HepG2 (cell line): ENCODE measurements at places on chromosomes 7 and 10. TPM values are rescaled to one million over a fixed set of nuclear protein-coding genes. Genes with fewer than 3 reads are reported as not detected.

GRCh38 chr10:116274064-116274904 lies 1.3 kb upstream of the GFRA1 start:
- peaks cover 34% of the 10 kb centered on the region for H3K27me3 ChIP-seq
- H3K27ac ChIP-seq = no peak overlapping the region
- no peaks in the 10 kb centered on the region for H3K36me3 ChIP-seq
- no peaks in the 10 kb centered on the region for H3K4me1 ChIP-seq

DNA sequence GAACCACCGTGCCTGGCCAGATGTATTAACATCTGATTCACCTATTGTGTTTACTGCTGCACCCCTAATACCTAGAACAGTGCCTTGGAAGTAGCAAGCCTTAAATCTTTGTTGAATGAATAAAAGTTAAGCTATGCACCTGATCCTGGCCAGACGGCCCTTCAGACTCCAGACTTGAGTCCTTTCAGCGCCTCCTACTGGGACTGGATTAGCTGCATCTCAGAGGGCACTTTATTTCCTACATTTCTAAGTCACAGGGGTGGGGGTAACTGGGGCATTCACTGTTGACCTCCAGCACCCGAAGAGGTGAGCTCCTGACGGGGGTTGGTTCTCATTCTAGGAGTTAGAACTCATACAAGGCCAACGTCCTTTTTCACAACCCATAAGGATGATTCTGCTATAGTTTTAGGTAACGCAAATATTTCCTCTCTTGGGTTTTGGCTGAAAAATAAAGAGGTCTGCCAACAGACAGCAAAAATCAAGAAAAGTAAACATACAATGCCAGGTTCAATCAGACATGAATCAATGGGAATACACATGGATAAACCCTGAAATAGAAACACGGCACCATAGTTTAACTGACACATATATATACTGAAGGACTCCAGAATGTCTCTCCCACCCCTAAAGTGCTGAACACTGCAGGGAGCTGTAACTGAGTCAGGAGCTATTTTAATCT lies 48.0 kb upstream of the DLG5 start:
- H3K36me3 ChIP-seq = peaks cover 29% of the 10 kb centered on the region; the same call in 2 of the 3 replicates
- H3K4me1 ChIP-seq = peaks cover 58% of the 10 kb centered on the region
- no peak overlapping the region for H3K4me3 ChIP-seq

- no peaks in the 10 kb centered on the region for H3K27me3 ChIP-seq
- H3K36me3 ChIP-seq = no peaks in the 10 kb centered on the region
- no peak overlapping the region for H3K4me3 ChIP-seq
- no peaks in the 10 kb centered on the region for H3K4me1 ChIP-seq
- DNase-seq = no peak
These were observed 225.0 kb downstream of the SDHAF3 start for GRCh38 chr7:97342512-97342911.

DNA sequence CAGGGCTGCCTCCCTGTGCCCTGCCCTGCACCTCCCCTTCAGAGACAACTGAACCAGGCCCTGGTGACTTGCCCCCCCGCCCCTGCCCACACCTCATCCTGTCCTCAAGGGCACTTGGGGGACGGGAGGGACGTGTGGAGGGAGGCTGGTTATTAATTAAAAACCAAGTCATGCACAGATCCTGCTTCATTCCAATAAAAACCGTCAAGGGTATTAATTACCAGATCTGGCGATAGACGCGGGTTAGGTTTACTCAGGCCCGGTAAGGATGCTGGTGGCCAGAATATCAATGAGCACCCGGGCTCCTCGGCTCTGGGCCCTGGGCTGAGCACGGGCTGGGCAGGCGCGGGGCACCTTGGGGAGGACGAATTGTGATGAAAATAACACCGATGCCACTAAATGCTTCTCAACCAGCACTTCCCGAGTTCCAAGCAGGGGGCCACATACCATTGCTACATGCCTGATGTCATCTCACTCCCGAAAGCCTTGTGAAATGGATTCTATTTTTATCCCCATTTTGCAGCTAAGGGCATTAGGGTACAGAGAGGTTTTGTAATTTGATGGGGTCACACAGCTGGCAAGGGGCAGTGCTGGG lies 24.5 kb upstream of the GTF2IRD1 start:
- DNase-seq = no peak
- peaks cover 20% of the 10 kb centered on the region for H3K4me1 ChIP-seq
- H3K27me3 ChIP-seq = peaks cover 1% of the 10 kb centered on the region; the same call in 1 of the 2 replicates
- no peaks in the 10 kb centered on the region for H3K36me3 ChIP-seq
- H3K4me3 ChIP-seq = no peak overlapping the region
- H3K27ac ChIP-seq = no peak overlapping the region

DNA sequence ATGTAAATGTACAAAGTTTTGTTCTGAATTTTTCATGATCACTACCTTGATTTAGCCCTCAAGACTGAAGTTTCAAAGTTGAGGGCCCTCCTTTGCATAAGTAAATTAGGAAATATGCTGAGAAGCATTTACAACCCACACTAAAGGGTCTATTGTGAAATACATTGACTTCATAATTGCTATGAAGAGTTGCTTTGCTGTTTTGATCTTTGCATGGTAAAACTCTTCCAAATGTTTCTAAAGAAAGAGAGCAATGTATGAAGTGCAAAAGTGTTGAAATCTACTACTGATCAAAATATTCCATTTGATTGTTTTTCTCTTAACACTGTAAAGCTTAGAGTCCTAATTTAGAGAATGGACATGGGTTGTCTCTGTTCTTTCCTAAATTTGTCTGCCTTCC lies 77.2 kb downstream of the C7orf25 start:
- no peak overlapping the region for H3K4me3 ChIP-seq
- H3K27me3 ChIP-seq = no peaks in the 10 kb centered on the region; the same call in 2 of the 3 replicates
- no peaks in the 10 kb centered on the region for H3K36me3 ChIP-seq

GRCh38 chr7:28088901-28089714 lies 91.5 kb downstream of the JAZF1 start:
- H3K4me3 ChIP-seq = no peak overlapping the region
- H3K36me3 ChIP-seq = no peaks in the 10 kb centered on the region
- H3K27ac ChIP-seq = no peak overlapping the region
- no peak for DNase-seq

DNA sequence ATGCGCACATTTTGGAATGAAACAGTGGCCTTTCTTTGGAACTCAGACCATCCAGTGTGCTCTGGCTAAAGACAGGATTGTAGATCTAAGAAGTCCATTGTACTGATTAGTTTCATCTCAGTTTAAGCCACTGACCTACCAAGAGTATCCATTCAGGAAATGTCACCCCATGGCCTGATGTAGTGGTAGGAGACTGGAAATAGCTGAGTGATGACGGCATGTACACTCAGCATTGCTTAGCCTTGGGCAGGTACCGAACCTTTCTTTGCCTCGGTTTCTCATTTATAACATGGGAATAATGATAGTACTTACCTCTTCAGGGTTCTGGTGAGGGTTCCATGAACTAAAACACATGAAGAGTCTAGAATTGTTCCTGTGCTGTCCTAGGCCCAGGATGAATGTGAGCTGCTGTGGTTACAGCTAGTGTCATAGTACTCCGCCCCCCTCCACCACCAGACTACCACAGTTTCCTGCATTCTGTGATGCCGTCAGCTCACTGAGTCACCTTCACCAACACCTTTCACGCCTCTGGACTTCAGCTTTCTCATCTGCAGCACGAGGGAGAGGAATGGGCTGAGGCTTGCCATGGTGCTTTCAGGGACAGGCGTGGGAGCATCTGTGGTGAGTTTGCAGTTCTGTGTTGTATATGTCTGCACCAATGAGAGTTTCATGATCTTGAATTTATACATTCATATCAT lies 484.0 kb upstream of the GALNT17 start:
- H3K27me3 ChIP-seq = no peaks in the 10 kb centered on the region; the same call in 2 of the 3 replicates
- no peaks in the 10 kb centered on the region for H3K36me3 ChIP-seq
- no peak overlapping the region for H3K27ac ChIP-seq
- no peak for DNase-seq
- no peak overlapping the region for H3K4me3 ChIP-seq

- no peak overlapping the region for H3K4me3 ChIP-seq
- H3K27ac ChIP-seq = no peak overlapping the region
- no peaks in the 10 kb centered on the region for H3K4me1 ChIP-seq
- H3K27me3 ChIP-seq = no peaks in the 10 kb centered on the region
- no peak for DNase-seq
These were observed 181.6 kb downstream of the BMPER start for GRCh38 chr7:34086981-34087380.

The IGF2BP3 gene
- total RNA-seq = 37.7 and 51.2 TPM in 2 replicates

The CLRN3 gene
- total RNA-seq = not detected in 2 replicates

The VENTX gene
- total RNA-seq = not detected in 2 replicates
